ENCODE measurements at places on chromosomes 16 and 17.

GRCh38 chr16:81696961-81697615, 82.0 kb upstream of the PLCG2 start:
- DNase-seq, result peak; percentile 72

DNA sequence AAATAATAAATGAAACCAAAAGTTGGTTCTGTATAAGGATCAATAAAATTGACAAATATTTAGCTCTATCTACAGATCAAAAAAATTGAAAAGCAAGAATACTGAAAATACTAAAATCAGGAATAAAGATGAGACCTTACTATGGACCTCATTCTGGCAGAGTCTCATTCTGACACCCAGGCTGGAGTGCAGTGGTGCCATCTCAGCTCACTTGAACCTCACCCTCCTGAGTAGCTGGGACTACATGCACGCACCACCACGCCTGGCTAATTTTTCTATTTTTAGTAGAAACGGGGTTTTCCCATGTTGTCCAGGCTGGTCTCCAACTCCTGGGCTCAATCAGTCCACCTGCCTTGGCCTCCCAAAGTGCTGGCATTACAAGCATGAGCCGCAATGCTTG, 22.0 kb upstream of the KREMEN2 start:
- DNase-seq, result no peak

DNA sequence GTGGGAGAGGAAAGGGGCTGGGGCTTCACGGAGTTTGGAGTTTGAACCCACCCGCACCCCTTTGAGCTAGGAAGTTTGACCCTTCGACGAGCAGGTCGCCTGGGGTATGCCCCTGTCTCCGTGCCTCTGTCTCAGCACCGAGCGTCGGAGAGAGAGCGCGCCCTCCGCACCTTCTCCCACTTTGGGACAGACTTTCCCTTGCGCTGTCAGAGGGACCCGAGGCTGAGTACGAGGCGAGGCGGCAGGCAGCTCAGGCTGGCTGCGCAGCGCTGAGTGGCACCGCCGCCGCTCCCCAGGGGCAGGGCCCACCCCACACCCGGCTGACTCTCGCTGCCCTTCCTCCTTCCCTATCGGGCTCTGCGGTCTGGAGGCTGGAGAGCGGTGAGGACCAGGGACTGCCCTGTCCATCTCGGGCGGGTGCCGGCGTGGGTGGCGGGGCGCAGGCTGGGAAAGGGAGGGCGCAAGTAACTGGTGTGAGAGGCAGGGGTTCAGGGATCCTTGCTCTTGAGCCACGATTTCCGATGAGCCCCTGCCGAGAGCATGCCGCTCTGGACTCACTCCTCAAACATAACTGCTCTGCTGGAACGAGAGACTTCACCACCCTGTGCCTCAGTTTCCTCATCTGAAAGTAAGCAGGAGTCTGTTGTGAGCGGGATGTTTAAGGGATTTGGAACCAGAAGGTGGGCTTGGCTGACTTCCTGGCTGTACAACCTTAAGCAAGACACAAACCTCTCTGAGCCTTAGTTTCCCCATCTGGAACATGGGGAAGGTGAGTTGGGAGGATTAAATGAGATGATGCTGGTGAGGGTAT, 981 bp downstream of the BEAN1 start:
- DNase-seq, result peak; percentile 38

DNA sequence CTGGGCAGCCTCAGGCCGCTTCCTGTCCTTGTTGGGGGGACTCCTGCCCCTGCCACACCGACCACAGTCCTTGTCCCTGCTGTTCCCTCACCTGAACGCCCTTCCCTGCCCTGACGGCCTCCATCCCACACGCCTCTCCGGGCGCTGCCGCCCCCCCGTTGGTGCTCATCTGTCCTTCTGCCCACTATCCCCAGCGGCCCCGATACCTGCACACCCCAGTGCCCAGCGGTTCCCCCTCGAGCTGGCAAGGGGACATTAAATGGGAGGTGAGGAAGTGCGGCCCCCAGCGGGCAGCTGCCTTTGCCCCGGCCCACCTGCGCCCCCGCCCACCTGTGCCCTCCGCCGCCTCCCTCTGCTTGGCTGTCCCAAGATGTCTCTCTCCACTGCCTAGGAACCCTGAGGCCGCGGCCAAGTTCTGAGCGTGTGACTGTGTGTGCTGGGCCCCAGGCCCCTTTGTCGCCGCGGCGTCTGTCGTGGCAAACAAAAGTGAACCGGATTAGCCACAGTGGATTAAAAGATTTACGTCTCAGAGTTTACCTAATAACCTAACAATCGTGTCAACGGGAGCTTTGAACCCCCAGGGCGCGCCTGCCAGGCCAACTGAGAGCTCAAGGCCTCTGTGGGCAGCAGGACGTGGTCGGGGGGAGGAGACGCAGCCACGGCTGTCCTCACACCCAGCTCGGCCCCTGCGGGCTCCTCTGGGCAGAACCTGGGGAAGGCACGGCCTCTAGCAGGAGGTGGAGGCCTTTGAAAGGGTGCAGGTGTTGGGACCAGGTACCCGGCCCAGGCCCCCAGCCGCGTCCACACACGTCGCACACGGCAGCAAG, 7.6 kb upstream of the AXIN1 start:
- no peak for DNase-seq

- DNase-seq, result no peak
Observed at GRCh38 chr16:66562409-66562808, 3.8 kb upstream of the CMTM1 start.

All from GM20000 (cell line).